NCI-H187 treated with DMSO at 0.1 percent for 48 hours (cell line): ENCODE measurements at places on chromosomes 13 and 19.

DNA sequence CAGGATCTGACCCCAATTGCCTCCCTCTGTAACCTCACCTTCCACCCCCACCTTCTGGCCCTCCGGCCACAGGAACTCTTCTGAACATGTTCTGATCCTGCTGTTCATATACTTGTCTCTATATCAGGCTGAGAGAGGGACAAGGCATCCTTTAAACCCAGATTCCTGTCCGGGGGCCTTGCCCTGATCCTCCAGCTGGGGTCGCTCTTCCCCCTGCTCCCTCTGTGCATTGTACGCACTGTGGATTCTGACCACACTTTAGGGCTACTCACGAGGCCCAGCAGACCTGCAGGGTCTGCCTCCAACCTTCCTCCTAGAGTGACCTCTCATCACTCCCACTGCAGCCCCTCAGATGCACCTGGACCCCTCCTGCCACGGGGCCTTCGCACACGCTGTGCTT lies 269.3 kb downstream of the UQCRFS1 start:
- DNase-seq: no peak

GRCh38 chr19:38193445-38193844 lies 30.6 kb downstream of the DPF1 start:
- no peak for DNase-seq

DNA sequence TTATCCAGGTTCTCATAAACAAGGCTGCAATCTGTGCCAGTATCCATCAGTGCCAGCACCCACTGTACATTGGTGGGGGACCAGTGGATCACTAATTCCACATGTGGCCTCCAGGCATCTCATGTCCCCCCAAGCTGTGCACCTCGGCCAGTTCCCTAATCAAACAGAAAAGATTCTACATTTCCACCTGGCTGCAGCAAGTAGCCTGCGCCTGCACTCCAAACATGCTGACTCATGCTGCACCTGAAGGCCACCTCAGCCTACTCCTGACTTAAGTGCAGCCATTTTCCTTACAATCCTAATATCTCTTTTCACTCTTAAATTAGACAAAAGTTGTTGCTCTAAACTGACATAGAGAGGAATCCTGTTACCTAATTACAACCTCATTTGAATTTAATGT lies 729.4 kb upstream of the MIR17HG start:
- DNase-seq: no peak

- DNase-seq: no peak
Measured at GRCh38 chr19:15249972-15250639, 17.9 kb upstream of the EPHX3 start.

DNA sequence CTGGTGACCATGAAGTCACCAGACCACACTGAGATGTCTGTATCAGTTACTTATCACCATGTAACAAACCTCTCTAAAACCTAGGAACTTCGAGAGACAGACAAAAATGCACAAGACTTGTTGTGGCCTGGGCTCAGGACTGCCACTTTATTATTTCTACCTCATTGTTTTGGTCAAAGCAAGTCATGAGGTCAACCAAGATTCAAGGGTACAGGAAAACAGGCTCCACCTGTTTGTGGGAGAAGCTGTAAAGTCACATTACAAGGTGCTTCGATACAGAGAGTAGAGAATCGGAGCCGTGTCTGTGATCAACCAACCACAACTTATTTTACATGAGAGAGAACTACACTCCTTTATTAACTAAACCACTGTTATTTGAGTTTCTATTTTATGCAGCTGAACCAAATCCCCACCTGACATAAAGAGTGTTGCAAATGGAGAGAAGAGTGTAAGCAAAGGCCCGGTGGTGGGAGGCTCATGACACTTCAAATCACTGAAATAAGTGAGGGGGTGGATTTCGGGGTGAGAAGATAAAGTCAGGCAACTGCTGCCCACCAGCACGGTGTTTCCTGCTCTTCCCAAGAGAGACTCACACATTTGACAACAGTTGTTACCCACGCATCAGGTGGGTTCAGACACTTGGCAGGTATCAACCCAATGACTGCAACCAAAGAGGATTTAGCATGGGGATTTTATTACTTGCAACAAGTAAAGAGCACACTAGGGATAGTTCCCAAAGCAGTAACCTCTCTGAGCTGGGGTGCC lies 39.0 kb upstream of the IGSF23 start:
- no peak for DNase-seq

DNA sequence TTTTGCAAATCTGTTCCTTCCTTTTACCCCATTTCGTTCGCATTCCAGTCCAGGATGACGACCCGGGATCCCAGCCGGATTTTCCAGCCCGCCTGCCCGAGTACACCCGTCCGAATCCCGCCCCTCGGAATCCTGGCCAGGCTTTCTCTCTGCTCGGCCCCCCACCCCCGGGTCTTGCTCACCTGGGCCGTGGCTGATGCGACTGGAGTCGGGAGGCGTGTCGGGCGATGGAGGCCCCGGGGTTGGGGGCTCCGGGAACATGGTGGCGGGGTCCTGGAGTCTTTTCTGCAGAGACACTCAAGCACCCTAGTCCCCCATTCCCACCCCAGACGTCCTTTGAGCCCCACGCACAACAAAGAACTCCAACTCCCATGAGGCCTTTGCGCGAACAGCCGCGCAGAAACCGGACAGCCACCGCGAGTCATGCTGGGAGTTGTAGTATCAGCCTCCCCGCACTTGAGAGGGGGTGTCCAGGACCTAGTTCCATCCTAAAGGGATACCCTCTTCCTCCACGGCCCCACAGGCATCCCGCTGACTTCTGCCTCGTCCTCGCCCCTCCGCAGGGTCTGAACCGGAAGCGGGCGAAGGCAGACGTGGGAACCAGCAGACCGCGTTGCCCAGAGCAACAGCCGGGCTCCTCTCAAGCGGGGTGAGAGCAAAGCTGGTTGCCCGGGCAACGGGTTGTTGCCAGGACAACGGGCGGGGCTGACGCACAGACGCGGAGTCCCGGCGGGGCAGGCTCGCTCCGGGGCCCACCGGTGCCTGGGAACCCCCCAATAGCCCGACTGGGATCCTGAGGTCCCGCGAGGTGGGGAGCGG lies 1.1 kb downstream of the SYT5 start:
- DNase-seq: peak; percentile 69

GRCh38 chr13:59601993-59602392 lies 561.7 kb downstream of the DIAPH3 start:
- DNase-seq: no peak
